Stimulated activated CD8-positive, alpha-beta memory T cell treated with anti-CD3 and anti-CD28 coated beads, Interleukin-7, amount 100 ng/mL, for 1 hour (primary cell): ENCODE measurements at places on chromosomes 11 and 22.

DNA sequence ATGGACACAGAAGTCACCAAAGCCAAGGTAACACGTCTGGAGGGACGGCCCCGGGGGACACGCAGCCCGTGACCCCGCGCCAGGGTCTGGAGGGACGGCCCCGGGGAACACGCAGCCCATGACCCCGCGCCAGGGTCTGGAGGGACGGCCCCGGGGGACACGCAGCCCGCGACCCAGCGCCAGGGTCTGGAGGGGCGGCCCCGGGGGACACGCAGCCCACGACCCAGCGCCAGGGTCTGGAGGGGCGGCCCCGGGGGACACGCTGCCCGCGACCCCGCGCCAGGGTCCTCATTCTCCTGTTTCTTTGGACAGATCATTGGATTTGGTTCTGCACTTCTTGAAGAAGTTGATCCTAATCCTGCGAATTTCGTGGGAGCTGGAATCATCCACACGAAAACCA, 27.1 kb downstream of the MUC6 start:
- no peak for DNase-seq

GRCh38 chr11:12693479-12694182, 19.4 kb downstream of the TEAD1 start:
- no peak for DNase-seq

DNA sequence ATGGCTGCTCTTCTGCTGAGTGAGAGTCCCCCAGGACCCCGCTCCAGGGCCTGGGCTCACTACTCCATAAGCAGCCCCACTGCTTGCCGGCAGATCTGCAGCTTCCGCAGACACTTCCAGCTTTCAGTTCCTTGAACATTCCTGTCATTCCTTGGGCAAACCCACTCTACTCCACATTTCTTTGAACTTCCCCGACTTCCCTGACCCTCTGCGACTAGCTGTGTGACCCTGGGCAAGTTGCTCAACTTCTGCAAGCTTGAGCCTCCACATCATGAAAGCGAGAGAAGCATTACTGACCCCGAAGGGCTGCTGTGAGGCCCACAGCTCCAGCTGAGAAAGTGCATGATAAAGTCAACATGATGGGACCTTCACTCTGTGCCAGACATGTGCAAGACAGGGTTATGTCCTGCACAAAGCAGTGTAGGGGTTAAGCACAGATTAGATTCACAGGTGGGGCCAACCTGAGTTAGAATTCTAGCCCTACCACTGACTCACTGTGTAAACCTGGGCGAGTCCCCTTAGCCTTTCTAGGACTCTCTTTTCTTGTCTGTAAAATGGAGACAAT, 51.8 kb downstream of the THAP12 start:
- no peak for DNase-seq

DNA sequence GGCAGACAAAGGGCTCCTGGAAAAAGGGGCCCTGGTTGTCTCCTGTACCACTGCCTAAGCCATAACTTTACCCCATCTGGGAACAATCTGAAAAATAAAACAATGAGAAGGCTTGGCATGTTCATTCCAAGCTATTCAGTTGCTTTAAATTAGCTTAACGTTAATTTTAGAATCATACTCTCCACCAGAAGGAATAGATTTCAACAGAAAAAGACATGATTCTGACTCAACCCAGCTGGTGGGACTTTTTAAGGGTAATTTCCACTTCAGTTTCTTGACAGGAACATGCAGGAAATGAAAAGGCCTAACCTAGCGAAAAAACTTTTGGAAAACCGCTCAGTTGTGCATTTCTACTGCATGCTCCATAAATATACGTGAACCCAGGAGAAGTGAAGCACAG, 7.9 kb downstream of the SF3A1 start:
- no peak for DNase-seq

DNA sequence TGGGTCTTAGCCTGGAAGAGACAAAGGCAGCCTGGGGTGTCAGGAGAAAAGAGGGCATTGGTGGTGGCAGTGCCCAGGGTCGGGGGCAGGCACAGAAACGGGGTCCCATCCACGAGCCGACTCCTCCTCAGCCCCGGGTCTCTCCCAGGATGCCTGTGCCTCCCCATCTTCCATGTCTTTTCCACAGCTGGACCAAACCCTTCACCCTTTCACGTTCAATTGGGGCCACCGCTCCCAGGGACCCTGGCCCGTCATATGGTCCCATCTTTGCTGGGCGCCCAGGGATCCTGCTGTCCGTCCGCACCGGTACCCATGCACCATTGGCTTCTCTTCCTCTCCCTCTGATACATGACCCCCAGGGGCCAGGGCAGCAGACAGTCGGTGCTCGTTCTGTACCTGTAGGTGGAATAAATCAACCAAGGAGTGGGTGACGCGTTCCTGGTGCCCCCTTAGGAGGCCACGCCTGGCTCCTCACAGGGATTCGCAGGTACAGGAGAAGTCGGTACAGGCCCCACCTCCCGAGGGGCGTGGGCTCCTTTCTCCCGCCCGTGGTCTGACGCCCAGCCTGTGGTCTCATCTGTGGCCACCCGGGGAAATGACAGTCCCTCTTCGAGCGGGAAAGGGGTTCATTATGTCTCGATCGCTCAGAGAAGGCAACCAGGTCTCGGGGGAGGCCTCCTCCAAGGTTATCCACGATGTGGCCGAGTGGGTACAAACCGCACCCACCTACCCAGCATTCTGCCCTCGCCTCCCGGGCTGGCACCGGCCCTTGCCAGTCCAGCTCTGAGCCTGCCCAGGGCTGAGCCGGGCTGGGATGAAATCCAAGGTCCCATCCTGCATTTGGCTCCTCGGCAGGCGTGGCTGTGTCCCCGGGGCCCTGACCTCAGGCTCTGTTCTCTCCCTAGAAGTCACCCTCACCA, 1493.6 kb downstream of the BRD1 start:
- no peak for DNase-seq

DNA sequence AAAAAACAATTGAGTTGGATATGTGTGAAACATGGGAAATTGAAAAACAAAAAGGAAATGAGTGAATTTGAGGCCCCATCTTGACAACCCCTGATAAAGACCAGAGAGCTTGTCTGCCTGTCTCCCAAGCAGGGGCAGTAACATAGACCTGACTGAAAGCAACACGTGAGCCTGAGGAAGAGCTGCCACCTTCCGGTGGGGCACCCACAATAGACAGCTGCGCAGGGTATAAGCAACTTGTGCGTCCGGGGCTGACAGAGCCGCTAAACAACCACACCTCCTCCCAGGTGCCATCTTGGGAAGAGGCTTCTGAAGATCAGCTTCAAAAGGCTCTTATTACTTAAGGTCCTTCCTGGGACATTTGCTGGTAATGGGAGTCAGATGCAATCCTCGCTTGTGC, 166.8 kb downstream of the NTM start:
- DNase-seq = no peak

DNA sequence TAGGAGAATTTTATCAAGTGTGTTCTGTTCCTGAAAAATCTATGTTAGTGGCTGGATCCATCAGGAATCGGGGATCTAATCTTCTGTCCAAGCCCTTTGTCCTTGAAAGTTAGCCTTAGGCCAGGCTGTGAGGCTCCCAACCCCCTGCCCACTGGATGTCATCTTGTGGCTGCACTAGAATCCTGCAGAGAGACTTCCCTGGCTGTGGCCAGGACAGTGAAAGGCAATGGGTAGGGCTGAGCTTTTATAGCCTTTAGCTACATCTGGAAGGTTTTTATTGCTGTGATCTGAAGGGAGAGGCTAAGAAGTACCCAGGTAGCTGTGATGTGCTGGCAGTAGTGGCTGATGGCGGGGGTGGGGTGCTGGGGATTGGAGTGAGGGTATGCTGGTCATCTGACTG, 2.1 kb downstream of the OAF start:
- DNase-seq = no peak

- no peak for DNase-seq
These were observed 48.1 kb upstream of the DAGLA start for GRCh38 chr11:61632096-61632495.

DNA sequence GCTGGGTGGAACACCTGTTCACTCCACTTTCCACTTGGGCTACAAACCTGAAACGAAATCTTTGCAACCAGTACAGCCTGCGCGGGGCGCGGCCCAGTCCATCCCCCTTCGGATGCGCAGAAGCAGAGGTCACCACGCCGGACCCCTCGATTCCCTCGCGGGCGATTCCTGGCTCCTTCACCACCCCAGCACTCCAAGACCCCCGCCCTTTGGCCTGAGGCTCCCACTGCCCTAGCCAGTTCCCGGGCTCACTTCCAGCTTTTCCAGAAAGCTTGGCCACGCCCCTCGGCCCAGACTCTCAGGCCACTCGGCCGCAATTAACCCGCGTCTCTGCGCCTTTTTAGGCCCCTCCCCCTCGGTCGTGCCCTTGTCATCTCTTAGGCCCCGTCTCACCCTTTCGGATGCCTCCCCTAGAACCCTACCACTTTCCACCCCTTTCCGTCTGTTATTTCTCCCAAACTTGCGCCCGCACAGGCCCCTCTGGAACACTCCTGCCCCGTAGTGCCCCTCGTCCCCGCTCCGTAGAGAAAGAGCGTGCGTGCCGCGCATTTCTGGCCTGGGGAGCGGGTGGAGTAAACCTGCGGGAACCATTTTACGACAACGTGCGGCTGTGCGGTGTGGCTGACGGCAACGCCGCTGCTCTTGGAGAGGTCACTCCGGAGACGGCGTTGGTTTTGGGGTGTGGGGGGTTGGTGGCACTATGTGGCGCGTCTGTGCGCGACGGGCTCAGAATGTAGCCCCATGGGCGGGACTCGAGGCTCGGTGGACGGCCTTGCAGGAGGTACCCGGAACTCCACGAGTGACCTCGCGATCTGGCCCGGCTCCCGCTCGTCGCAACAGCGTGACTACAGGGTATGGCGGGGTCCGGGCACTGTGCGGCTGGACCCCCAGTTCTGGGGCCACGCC, at the start of gene DLAT:
TSS of gene DLAT (plus strand) at position 636 of the 906 bp plus-strand sequence. CDS start at position 701, 65 bp downstream.
- peak; percentile 58 for DNase-seq

DNA sequence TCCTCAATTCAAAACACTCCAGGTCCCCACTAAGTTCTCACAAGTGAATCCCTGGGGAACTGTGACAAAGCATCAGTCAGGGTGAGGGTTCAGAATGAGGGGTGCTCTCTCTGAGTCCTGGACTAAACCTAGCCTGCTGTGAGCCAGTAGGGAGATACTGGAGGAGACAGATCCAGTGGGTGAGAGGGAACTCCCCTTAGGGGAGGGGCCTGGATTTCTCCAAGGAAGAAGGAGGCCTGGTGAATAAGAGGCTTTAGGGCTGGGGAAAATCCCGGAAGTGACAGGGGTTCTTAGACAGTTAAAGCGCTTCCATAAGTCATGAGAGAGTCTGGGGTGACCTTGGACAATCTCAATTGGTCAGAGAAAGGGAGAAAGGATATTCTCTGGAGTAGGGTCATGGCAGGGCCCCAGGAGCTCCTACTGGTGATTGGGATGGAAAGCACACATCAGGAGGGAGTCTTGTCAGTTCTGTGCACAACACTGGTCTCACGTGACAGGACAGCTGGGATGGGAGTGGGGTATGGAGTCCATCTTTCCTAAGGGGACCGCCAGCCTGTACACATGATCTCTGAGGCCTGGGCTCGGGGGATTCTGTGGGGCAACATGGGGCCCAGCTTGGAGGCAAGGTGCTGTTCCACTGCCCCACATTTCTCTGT, 1.5 kb downstream of the TBC1D10A start:
- DNase-seq = no peak

DNA sequence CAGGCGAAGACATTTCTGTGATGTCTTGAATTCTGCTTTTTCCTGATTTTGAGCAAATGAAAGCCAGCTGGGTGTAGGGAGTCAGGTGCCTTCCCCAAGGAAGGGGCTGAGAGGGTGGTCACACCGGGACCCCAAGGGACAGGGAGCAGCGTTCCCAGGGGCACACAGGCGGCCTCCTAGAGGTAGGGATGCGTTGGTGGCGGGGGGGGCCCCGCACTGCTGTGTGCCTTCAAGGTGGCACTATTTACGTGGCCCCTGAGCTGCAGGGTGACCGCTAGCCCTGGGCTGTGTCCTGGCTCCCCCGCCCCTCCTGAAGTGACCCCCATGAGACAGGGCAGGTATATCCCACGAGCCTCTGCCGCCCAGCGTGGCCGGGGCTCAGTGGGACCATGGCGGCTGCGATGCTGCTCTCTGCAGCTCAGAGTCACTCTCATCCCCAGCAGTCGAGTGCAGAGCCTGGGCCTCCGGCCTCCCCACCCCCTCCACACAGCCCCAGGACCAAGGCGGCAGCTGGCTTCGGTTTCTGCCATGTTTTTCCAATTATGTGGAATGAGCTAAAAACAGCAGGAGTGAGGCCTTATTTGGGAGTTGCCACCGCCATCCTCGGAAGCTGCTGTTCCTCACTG, 60.9 kb downstream of the LRP5 start:
- DNase-seq = no peak

GRCh38 chr11:86063536-86063935, 5.3 kb downstream of the PICALM start:
- no peak for DNase-seq

DNA sequence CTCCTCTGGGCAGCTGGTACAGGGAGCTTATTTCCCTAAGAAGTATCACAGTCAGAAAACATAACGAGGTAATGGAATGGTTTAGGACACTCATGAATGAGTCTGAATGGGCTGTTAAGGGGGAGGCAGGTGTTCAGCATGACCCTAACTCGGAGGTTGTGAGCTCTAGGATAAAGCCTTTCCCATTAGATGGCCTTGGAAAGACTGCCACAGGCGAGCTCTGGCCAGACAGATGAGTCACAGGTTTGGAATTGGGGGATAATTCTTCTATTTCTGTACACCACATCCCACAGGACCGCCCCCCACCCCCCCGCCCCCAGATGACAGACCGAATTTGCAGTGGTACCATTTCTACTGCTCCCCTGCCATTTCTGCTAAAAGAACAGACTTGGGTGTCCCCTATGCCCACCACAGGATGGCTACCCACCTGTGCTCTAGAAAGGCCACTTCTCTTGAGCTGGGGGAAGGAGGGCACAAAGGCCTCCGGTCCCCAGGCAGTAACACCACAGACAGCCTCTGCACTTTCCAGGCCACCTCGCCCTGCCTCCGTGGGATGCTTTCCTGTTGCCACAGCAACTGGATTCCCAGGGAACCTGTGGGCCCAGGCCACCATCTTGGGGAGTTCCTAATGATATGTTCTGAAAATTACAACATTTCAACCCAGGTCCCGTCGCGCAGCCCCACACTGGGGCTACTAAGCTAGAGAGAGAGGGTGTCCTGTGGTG, 76.7 kb downstream of the TRIM29 start:
- DNase-seq = no peak

- DNase-seq = no peak
These were observed 61.1 kb downstream of the FDX1 start for GRCh38 chr11:110490886-110491285.

DNA sequence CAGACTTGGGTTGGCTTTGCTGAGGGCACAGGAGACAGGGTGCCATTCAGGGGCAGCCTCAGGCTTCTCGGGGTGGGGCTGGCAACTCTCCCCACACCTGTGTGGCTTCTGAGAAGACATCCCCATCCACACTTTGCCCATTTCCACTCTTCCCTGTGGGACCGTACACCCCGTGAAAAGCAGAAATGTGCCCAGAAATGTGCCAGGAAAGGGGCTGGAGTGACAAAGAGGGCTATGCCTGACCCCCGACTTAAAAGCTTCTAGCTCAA, 50.6 kb downstream of the SGSM3 start:
- no peak for DNase-seq

GRCh38 chr11:58907780-58908179, 31.5 kb upstream of the GLYATL1 start:
- DNase-seq = no peak

DNA sequence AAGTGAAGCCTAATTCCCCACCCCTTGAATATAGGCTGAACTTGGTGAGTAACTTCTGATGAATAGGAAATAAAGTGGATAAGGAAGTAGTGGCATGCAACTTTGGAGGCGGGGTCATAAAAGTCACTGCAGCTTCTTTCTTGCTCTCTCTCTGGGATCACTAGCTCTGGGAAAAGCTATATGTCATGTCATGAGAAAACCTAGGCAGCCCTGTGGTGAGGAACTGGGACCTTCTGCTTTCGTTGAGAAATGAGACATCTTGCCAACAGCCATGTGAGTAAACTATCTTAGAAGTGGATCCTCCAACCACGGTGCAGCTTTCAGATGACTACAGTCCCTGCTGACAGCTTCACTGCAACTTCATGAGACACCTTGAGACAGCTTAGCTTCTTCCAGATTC, 15.7 kb downstream of the ZNF214 start:
- DNase-seq = no peak
